Colonic mucosa (tissue), 4 donors: ENCODE measurements at places on chromosomes 12 and 14. TPM values are rescaled to one million over a fixed set of nuclear protein-coding genes. Genes with fewer than 3 reads are reported as not detected.
A peak's percentile ranks its signal among the peaks of the same experiment; 100 is the strongest.

DNA sequence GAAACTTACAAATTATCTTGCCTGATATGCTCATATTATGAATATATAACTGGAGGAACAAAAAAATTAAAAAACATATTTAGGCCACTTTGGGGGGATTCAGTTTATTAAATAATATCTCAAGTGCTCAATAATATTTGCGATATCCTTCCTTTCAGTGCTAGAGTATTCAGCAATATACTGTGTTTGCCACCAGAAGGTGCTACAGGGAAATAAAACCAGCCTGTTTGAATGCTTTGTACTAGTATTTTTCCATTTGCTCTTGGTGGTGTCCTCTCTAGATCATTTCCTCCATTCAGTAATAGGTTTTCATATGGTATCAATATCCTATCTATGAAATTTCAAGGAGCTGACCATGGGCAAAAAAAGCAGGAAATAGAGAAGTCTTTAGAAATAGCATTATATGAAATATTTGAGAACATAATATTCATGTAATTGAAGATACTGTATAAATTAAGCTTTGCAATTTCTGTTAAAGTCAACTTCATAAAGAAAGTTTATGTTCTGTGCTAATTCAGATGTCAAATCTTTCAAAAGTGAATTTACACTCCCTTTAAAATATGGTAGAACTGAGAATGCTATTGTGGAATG lies 106.2 kb upstream of the NAV3 start:
- H3K4me1 ChIP-seq: no peaks in the 10 kb centered on the region
- H3K36me3 ChIP-seq: no peaks in the 10 kb centered on the region
- H3K27me3 ChIP-seq: no peaks in the 10 kb centered on the region
- H3K27ac ChIP-seq: no peak overlapping the region
- no peak for DNase-seq

GRCh38 chr12:120703311-120703942 lies 6.8 kb upstream of the UNC119B start:
- H3K27me3 ChIP-seq: no peaks in the 10 kb centered on the region
- H3K27ac ChIP-seq: no peak overlapping the region
- H3K36me3 ChIP-seq: no peaks in the 10 kb centered on the region
- no peaks in the 10 kb centered on the region for H3K4me1 ChIP-seq

- peaks cover 18% of the 10 kb centered on the region for H3K36me3 ChIP-seq
- H3K27ac ChIP-seq: no peak overlapping the region
- H3K4me1 ChIP-seq: no peaks in the 10 kb centered on the region
- H3K4me3 ChIP-seq: no peak overlapping the region
- peak; percentile 54 for DNase-seq
These were observed 25.0 kb downstream of the OTUB2 start for GRCh38 chr14:94051115-94051514.

DNA sequence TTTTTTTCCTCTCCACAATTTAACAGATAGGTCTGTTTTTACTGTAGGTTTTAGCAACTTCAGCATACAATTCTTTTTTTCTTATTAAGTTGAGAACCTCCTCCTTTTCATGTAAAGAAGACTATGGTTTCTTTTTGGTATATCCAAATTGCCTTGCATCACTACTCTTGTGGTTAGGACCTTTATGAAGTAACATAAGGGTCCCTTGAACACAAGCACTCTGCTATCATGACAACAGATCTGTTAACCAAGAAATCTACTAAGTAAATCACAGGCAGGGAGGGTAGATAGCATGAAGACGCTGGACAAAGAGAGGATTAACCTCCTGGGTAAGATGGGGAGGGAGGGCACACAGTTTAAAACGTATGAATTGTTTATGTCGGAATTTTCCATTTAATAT lies 380.6 kb downstream of the CCDC91 start:
- H3K27me3 ChIP-seq: no peaks in the 10 kb centered on the region
- no peaks in the 10 kb centered on the region for H3K4me1 ChIP-seq
- no peak for DNase-seq
- H3K4me3 ChIP-seq: no peak overlapping the region
- H3K27ac ChIP-seq: peak overlapping the region; percentile 58

- H3K36me3 ChIP-seq: no peaks in the 10 kb centered on the region
- peaks cover 20% of the 10 kb centered on the region for H3K4me1 ChIP-seq
- H3K27me3 ChIP-seq: no peaks in the 10 kb centered on the region
- H3K4me3 ChIP-seq: no peak overlapping the region
- no peak for DNase-seq
- H3K27ac ChIP-seq: no peak overlapping the region
These were observed 10.9 kb downstream of the CCDC85C start for GRCh38 chr14:99592933-99593753.

DNA sequence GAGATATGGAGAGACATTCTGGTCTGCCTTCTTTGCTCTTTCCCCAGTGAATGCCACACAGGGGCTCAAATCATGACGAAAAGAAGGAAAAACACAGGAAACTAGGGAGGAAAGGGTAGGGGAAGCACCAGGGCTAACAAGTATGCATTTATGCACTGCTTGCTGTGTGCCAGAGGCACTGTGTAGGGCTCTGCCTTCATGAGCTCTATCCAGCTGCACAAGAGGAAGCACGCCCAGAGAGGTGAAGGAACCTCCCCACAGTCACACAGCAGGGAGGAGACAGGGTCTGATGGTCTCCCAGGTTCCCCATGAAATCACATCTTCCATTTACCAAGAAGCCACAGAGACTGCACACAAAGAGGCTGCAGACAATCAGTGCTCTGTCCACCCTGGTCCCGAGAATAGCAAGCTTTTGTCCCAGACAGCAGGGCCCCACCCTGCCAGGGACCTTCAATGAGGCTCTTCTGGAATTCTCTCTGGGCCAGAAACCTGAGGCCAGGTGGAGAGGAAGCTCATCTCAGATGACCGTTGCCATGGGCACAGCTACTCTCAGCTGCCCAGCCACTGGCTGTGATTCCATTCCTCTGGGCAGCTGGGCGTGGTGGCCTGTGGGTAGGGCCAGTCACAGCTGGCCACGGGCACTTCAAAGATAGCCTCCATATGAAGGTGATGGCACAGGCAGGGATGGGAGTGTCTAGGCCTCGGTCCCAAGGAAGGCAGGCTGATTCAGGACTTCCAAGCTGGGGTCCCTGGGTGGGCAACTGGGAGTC lies 7.3 kb upstream of the TRPV4 start:
- no peak overlapping the region for H3K4me3 ChIP-seq
- H3K27ac ChIP-seq: no peak overlapping the region
- H3K4me1 ChIP-seq: no peaks in the 10 kb centered on the region
- no peaks in the 10 kb centered on the region for H3K36me3 ChIP-seq

DNA sequence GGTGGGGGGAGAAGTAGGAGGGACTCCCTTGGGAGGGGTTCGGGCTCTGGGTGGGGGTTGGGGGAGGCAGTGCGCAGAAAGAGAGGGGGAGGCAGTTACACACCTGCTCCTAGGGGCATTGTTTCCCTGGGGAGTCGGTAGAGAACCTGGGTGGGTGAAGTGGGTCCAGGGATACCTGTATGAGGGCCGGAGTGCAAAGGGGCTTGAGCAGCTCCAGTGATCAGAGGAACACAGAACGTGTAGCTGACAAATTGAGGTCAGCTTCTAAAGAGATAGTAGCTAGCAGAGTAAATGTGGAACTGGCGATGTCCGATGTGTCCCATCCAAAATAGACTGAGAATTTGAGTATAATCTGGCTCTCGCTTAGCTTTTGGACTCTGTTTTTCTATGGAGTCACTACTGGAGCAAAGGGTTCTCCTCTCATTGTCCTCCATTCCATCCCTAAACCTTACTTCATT lies 502 bp downstream of the SMARCD1 start:
- peak overlapping the region; percentile 88 for H3K27ac ChIP-seq
- H3K4me1 ChIP-seq: no peaks in the 10 kb centered on the region
- no peak for DNase-seq
- peaks cover 14% of the 10 kb centered on the region for H3K36me3 ChIP-seq

- no peaks in the 10 kb centered on the region for H3K36me3 ChIP-seq
- no peak overlapping the region for H3K4me3 ChIP-seq
- H3K27ac ChIP-seq: no peak overlapping the region
- H3K27me3 ChIP-seq: no peaks in the 10 kb centered on the region
- DNase-seq: no peak
These were observed 8.8 kb upstream of the PTGR2 start for GRCh38 chr14:73842851-73843250.

DNA sequence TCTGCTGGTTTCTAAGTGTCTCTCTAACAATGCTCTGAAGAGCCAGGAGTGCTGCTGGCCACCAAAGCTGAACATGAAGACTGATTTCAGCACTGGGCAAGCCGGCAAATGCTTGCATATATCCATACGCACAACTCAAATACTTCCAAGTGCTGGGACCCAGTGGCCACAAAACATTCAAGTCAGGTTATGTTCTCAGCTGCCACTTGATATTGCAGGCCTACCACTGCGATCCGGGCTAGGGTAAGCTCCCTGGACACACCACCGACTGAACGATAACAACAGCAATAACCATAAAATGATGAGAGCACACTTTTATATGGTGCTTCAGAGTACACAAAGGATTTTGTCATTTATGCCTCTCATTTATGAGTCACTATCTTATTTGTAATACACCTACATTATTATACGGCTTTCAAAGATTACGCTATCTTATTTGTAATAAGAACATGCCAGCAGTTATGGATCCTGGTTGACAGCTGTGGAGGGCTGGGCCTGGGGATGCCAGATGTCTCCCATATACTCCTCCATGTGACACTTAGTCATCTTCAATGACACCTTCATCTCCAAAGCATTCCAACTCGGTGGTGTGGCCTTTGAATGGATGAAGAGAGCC lies 35.5 kb downstream of the CRACR2A start:
- no peak overlapping the region for H3K4me3 ChIP-seq
- no peaks in the 10 kb centered on the region for H3K4me1 ChIP-seq
- no peaks in the 10 kb centered on the region for H3K36me3 ChIP-seq
- no peak for DNase-seq

Gene CLEC14A
- total RNA-seq: 4.4 TPM

Gene PRR4
- total RNA-seq: 1.0 TPM

Gene ALDH6A1
- 29.6 TPM for total RNA-seq
